Stimulated activated CD4-positive, alpha-beta T cell treated with anti-CD3 and anti-CD28 coated beads, Interleukin-15, amount 100 ng/mL, for 48 hours (primary cell): ENCODE measurements at places on chromosomes 2 and 18.

- DNase-seq = no peak
Measured at GRCh38 chr18:57004366-57005121, 142.3 kb upstream of the BOD1L2 start.

GRCh38 chr18:15198116-15198389 lies 450.1 kb downstream of the ANKRD30B start:
- DNase-seq = no peak

GRCh38 chr2:69768235-69768634 lies 26.3 kb downstream of the ANXA4 start:
- no peak for DNase-seq

DNA sequence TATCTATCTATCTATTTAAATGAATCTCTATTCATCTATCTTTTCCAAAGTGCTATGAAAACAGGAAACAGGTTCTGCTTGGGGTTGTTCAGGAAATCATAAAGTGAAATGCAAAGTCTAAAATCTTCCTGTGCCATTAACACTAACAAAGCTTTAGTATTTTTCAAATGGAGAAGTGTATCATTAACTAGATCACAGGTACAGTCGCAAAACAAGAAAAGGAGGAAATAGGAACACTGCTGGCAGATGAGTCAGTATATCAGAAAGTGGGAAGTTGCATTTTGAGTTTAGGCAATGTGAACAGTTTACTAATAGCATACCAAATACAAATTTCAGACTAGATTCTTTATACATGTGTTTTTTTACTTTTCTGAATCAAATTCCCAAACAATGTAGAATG lies 888.5 kb upstream of the FSHR start:
- no peak for DNase-seq

- DNase-seq = no peak
Measured at GRCh38 chr2:30225131-30225762, 6.1 kb upstream of the LBH start.

GRCh38 chr2:62587592-62587991 lies 81.6 kb upstream of the TMEM17 start:
- DNase-seq = no peak
